ENCODE measurements at places on chromosomes 2 and 18.

- no peak for DNase-seq
These were observed 974.2 kb downstream of the ERBB4 start for GRCh38 chr2:211564441-211564840.

DNA sequence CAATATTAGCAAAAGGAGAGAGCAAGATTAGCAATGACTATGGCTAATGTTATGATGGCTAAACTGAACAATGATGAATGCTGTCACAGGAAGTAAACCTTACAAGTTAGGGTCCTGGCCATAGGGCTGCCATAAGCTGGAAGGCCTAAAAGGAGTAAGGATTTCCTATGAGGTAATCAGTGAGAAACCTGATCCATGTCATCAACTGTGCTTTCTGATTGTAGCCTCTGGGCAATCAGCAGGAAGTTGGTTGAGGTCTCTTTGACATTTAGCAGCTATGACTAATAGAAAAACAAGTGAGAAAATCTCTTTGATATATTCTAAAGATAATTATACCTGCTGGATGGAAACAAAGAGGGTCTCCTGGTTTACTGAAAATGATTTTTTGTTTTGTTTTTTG is 193.0 kb downstream of the RAB3GAP1 start:
- peak; percentile 51 for DNase-seq

DNA sequence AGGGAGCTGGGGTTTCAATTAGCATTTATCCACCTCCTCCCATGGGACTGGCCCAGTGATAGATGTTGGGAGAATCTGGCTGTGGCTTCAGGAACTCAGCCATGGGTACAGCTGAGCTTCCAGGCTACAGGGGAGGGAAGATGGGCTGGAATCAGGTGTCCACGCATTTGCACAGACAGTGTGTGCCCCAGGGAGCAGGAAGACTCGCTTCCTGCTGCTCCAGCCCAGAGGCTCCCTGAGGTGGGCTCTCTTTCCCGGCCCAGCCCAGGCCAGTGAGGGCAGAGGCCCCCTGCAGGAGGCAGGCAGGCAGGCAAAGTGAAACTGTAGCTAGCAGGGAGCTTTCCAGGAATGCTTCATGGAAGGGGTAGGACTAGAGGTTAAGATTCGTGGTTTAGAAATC is 28.7 kb downstream of the DYSF start:
- DNase-seq: no peak

DNA sequence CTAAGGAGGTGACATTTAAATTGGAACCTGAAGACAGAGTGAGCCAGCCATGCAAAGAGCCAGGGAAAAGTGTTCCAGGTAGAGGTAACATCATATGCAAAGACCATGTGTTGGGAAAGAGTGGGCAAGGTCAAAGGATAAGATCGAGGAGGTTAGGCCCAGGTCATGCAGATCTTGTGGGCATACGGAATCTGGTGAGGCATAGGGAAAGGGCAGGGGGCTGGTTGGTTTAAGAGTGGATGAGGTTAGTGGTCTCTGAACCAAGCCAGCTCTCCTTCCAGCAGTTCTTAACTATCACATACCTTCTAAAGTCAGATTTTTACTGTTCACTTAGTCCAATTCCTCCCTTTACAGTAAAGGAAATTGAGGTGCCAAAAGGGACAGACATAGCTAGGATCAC is 3.0 kb downstream of the ANKRD53 start:
- DNase-seq: no peak

- DNase-seq: no peak
These were observed 5.4 kb upstream of the CDCA7 start for GRCh38 chr2:173349287-173349686.

- DNase-seq: no peak
These were observed 311.0 kb downstream of the NDUFA10 start for GRCh38 chr2:239714116-239714515.

DNA sequence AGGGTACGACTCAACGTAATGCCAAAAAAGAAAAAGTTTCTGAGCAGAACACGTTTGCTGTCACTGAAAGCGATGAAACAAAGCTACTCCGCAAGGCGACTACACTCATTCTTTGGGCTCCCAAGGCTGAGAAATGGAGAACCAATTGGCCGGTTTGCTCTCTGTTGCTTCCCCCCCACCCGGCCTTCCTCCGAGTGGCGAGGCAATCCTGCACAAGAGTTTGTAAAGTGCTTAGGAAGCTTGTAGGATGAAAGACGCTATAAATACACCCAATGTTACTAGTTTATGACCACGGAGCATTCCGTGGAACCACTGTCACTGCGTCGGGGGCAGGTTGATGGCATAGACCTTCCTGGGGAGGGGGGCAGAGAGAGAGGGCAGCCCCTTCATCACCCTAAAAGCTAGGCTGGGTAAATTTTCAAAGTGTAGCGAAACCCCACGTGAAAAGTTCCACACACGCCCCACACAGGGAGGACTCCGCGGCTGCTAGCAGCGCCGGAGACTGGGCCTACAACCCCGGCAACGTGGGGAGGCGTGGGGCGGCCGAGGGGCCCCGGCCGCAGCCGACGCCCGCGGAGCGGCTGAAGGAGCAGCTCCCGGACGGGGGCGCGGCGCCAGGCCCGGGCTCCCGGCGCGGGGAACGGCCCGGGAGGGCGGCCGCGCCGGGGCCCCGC is 915 bp downstream of the CUL3 start:
- peak; percentile 33 for DNase-seq

- DNase-seq: peak; percentile 95
These were observed 1.2 kb downstream of the SEMA4C start for GRCh38 chr2:96868555-96869280.

GRCh38 chr2:147327613-147328012 is 517.2 kb upstream of the ACVR2A start:
- DNase-seq: no peak

DNA sequence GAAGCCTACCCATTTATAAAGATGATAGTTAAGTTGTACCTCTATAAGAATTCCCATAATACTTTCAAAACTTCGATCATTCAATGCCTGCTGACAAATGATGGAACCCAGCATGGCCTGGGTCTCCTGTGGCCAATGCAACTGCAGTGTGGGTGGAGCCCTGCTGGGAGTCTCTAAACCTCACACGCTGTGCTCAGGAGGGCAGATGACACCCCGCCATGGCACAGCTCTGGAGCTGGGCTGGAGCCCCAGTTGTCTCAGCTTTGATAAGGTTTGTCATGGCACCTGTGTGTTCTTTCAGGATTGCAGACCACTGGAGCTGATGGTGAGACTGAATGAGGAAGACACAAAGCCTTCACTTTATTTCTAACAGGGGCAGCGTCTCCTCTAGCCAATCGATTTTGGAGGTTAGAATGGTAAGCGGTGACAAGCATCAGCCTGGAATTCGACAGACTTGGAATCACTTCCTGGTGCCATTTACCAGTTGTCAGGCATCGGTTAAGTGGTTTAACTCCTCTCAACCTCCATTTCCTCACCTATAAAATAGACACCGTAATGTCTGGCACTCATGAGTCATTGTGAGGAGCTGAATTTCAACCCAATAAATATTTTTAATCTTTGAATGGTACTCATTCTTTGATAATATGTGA is 383.6 kb upstream of the SALL3 start:
- no peak for DNase-seq

DNA sequence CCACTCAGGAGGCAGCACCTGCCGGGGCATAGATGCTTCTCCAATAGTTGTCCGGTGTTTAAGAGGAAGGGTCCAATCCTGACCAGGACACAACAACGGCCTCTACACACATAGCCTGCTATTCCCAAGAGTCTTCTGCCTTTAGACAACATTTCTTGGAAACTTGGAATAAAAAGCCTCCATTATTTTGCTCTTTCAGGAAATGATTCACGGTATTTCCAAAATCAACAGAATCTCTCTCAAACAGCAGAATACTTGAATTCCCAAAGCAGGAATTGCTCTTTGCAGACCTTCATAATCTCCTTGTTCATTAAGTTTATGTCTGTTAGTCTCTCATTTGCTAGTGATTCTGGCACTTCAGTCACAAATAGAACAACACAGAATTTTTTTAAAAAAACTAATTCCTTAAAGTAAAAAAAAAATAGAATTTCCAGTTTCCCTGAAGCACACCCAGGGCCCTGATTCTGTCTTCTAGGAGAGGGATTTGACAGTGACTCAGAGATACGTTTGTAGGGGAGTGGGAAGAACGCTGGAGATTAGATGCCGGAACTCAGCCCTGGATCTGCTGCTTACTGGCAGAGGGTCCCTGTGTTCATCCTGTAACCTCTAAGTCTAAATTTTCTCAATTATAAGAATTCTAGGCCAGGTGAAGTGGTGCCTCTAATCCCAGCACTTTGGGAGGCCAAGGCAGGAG is 74.7 kb downstream of the NAB1 start:
- DNase-seq: no peak

GRCh38 chr2:229947544-229947943 is 25.2 kb downstream of the FBXO36 start:
- DNase-seq: no peak

DNA sequence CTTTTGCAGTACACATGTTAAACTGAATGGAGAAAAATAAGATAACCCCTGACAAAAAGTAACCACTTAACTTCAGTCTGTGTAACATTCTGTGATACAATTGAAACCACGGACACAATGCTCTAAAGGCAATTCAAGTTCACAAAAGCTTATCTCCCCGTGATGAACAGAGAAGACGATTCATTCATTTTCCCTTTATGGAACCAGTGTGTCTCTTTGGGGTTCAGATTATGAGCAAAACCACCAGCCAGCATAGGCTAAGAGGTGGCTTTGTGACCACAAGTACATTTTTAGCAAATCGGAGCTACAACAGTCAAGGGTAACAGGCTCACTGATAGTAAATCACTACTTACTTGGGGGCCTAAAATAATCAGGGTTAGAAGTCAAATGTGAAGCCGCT is 120.6 kb upstream of the SMAD7 start:
- DNase-seq: no peak

GRCh38 chr2:167322795-167323194 is 434.5 kb downstream of the XIRP2 start:
- DNase-seq: no peak

DNA sequence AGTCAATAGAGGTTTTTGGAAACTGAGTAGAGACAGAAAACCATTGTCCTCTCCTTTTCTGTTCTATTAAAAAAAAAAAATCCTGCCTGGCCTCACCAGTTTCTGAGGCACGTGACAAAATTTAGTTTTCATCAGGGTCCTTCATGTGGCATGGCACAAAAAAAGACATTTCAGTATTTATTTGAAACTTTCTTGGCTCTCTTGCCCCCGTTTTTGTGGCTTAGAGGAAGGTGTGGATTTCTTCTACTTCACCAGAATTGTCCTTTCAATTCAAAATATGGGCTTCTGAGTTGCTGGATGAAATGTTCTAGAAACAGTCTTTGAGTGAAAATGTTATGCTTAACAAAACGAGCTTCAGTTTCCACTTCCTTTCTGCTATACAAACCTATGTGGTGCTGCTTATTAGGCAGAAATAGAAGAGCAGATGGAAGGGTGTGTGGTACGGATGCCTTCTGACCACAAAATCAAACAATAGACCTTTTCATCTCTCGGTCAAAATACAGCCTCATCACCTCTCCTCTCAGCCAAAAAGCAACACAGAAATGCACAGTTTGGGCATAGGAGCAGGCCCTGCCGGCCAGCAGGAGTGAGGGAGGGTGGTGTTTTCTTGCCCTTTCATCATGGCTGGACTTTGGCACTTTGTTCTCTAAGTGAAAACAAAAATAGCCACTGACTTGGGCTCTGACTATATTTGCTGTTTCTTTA is 89.2 kb downstream of the SH3RF3 start:
- no peak for DNase-seq

- no peak for DNase-seq
These were observed 1.2 kb upstream of the ARHGAP28 start for GRCh38 chr18:6728331-6728730.

All from A673 (cell line).